ENCODE measurements at places on chromosomes 3 and 15.

DNA sequence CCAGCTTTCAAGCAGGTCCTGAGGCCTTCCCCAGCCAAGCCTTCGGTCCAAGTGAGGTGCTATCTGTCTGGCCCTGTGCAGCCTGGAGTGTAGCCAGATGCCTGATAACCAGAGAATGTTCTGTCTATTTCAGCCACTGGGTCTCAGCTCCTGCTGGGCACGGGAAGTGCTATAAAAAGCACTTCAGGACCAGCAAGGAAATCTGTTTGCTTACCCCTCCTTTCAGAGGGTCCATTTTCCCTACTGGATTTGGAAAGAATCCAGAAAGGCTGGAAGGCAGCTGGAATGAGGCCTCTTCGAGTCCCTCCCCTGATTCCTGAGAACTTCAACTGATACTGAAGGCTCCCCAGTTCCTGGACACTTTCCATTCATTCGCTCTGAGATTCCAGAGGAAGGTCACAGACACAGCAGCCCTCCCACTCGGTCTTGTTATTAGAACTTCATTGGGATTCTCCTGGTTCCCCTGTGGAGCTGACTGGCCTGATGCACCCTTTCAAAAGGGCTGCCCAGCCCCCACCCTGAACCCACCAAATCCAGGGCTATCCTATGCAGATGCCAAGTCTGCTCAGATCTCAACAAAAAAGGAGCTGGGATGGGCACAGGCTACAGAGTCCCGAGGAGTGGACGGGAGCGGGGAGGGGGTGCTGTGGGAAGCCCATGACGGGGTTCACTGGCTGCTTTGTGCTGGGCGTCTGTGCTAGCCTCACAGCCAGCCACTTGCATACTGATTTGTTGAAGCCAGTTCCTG lies 70.4 kb downstream of the UMPS start:
- DNase-seq: no peak

GRCh38 chr3:174020156-174020555 lies 622.6 kb downstream of the NLGN1 start:
- DNase-seq: no peak

- DNase-seq: no peak
These were observed 52.3 kb downstream of the PCSK6 start for GRCh38 chr15:101437209-101437608.

- no peak for DNase-seq
These were observed 428.3 kb downstream of the GABRG3 start for GRCh38 chr15:27399241-27399640.

DNA sequence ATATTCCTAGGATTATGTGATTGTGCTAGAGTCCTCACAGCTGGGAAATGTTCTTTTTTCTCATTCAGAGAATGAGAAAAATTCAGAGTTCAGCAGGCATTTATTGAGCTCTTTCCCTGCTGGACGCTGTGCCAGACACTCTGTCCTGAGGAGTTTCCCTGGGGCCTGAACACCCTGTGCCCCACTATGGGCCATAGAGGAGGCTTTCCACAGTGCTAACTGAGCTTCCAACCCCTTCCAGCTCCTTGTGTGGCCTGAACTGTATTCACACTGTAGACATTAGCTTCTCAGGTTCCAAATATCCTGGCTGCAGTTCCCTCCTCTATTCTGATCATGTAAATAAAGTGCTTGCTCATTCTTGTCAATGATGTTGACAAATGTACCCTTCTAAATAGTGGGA lies 10.0 kb downstream of the ABHD2 start:
- DNase-seq: no peak

- no peak for DNase-seq
These were observed 111.4 kb downstream of the OPA1 start for GRCh38 chr3:193704431-193704830.

DNA sequence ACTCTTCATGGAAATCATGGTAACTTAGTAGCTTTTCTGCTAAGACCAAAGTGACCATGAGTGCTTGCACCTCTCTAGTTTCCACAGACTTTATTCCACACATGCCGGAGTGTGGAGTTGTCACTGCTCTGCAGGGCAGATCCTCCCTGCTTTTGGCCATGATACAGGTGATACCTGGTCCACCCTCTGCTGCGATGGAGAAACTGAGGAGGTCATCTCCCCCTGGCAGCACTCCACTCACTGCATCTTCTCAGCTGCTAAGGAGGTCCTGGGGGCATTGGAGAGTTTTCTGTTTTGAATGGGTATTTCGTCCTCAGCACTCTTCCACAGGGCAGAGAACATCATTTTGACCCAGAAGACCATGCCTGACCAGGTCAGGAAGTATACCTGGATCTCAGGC lies 31.1 kb downstream of the RBM5 start:
- no peak for DNase-seq

GRCh38 chr15:45268135-45268534 lies 16.1 kb downstream of the SLC28A2 start:
- DNase-seq: no peak

DNA sequence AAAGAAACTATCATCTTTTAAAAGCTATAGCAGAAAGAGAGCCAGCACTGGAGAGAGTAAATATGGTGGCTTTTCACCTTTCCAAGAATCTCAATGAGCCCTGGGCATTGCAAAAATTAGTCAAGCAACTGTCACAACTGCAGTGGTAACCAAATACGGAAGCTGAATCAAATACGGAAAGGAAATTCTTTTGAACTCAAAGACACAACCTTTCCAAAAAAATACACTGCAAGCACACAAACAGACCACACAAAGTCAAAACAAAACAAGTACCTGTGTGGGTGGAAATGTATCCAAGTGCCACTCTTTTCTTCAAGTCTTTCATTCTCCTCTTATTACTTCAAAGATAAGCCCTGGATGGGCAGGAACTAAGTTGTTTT lies 17.6 kb downstream of the VGLL4 start:
- DNase-seq: no peak

DNA sequence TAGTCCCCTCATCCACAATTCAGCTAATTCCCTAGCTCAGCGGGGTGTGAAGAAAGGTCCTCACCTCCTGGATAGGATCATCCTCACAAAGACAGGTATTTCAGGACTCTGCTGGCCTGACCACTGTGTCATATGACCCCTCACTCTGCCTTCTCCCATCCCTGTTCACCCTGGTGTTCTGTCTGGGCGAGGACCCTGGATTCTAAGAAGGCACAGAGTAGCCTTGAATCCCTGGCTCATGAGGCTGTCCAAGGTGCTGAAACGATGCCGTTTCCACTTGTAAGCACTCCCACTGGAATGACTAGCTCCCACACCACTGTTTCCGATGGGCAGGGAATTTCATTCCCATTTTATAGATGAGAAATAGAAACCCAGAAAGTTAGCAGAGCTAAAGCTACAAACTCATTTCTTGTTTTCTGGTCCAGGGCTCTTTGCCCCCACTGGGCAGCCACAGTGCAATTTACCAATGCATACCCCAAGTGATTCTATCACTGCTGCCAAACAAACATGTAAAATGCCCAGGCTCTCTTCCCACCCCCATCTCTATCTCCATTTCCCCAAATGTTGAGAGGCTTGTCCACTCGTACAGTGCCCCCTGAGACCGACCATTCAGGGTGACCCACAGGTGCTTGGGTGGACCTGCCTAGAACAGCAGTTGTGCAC lies 83.2 kb downstream of the RAB11A start:
- no peak for DNase-seq

GRCh38 chr3:25000971-25001591 lies 427.0 kb upstream of the RARB start:
- DNase-seq: no peak

DNA sequence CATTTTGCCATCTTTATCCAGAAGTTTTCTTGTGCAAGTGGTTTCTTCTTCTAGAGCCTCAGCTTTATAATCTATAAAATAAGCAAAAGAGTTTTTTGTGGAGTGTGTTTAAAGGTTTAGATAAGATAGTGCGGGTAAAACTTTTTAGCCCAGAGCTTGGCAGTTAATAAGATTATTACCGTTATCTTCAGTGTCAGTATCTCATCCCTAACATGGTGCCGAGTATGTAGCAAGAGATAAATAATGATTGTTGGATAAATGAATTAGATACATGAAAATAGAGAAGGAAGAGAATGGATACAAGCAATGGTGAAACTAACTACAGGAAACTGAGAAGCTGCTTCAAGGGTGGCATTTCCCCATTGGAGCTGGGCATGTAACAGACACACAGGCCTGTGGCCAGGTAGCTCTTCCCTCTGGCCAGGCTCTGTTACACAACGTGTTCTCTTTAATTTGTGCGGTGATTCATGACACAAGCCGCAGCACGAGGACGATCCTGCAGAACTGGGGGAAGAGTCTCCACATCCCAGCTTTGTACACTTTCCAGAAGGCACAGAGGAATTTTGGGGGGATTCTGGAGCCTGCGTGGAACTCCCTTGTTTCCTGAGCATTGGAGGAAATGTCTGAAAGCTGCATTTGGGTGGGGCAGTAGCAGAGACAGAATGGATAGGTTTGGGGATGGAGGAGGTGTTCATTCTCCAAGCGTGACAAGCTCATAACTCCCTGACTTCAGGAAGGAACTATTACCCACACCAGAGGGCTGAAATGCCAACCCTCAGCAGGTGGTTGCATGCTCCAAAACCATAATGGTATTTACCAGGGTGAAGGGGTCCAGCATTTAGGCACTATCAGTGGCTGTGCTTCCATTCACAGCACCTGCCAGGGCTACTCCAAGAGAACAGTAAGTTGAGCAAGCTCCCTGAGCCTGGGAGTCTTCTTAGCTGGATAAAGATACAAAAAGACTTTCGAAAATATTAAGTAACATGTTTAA lies 14.2 kb upstream of the ST6GAL1 start:
- no peak for DNase-seq

DNA sequence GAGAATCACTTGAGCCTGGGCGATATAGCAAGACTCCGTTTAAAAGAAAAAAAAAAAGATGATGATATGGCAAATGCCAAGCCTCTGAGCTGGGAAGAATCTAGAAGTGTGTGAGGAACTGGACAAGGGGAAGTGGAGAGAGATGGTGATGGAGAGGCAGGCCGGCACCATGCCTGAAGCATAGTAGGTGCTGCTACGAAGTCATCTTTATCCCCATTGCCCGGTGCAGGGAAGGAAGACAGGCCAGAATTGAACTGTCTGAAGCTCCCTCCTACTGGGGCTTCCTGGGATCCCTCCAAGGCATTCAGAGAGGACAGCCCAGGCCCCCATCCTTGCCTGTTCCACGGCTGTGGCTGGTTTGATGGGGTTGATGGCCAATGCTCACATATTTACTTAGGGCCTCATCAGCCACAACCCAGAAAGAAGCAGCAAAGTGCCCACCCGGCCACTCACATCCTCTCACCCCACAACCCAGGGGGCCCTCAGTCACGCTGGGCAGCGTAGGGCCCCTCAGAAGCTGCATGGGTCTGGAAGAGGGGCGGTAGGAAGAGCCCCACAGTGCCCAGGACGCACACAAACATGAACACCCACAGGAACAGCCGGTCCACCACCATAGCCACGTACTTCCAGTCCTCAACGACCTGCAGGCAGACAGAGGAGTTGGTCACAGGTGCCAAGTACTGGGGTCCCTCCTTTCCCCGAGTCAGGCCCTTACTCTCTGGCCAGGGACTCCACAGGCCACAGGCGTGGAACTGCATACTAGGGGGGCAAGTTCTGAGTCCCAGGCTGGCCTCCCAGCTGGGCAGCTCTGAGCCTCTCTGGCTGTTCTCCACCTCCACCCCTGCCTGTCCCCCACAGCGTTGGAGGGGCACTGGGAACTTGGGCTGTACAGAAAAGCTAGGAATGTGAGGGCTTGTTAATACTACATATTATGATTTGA lies 4.1 kb upstream of the CHRNA3 start:
- no peak for DNase-seq

DNA sequence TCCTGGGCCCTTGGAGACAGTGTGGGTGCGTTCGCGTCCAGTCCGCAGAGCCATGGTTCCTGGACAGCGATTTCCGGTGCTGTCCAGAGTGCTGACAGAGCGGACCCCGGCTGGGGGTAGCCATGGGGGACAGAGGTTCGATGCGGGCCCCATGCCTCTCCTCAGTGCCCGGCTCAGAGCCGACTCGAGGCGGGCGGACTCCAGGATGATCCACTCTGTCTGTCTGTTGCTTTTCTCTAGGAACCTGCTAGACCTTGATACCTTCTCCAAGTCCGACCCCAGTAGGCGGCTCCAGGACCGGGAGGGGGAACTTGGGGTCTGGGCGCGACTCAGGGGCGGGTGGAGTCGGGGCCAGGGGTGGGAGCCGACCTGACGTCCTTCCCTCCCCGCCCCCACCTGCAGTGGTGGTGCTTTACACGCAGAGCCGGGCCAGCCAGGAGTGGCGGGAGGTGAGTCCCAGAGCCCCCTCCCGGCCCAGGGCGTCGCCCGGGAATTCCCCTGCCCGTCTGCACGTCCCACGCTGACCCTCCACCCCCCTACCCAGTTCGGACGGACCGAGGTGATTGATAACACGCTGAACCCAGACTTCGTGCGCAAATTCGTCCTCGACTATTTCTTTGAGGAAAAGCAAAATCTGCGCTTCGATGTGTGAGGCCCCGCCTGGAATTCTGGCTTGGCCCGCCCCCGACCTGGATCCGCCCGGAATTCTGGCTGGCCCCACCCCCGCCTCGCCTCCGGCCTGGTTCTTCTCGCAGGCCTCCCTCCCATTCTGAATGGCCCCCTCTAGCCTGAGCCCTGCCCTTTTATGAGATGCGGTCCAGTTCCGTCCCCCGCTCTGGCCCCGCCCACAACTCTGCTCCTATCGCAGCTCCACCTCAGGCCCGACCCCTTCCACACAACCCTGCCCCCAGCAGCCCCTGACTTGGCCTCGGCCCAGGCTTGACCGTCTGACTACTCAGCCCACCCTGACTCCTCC lies 1.0 kb downstream of the CPNE9 start:
- DNase-seq: no peak

GRCh38 chr3:33883538-33883950 lies 85.1 kb downstream of the PDCD6IP start:
- DNase-seq: no peak
